ENCODE measurements at places on chromosomes 5 and 9.

GRCh38 chr5:159975462-159976019, 33.4 kb upstream of the TTC1 start:
- no peak for DNase-seq

DNA sequence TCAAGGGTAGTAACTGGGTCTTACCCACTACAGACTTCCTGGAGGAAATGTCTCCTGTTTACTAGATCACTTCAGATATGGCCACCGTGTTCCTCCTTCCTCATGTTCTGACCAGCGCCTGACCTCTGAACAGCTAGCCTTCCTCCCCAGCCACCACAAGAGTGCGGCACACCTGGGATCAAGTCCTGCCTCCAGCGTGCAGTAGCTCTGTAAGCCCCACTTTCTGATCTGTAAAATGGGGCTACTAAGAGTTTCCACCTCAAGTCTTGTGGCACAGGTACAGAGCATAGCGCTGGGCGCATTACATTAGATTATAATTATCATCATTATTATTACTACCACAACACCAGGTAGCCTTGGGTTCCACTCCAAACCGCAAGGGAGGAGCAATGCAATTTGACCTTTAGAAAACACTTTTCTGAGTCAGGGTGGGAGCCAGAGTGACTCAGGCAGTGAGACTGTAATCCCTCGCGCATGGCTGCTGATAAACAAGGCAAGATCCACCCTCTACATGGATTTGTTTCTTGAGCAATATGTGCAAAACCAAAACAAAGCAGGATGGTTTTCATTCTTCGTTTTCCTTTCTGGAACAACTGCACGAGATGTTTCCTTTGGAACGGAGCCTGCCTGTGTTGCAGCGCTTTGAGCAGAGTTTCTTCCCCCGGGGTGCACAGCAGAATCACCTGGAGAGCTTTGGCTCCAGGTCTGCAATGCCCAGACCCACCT, 65.0 kb upstream of the ANGPTL2 start:
- DNase-seq, result no peak

- DNase-seq, result no peak
Measured at GRCh38 chr5:10573487-10574145, 9.7 kb downstream of the ANKRD33B start.

DNA sequence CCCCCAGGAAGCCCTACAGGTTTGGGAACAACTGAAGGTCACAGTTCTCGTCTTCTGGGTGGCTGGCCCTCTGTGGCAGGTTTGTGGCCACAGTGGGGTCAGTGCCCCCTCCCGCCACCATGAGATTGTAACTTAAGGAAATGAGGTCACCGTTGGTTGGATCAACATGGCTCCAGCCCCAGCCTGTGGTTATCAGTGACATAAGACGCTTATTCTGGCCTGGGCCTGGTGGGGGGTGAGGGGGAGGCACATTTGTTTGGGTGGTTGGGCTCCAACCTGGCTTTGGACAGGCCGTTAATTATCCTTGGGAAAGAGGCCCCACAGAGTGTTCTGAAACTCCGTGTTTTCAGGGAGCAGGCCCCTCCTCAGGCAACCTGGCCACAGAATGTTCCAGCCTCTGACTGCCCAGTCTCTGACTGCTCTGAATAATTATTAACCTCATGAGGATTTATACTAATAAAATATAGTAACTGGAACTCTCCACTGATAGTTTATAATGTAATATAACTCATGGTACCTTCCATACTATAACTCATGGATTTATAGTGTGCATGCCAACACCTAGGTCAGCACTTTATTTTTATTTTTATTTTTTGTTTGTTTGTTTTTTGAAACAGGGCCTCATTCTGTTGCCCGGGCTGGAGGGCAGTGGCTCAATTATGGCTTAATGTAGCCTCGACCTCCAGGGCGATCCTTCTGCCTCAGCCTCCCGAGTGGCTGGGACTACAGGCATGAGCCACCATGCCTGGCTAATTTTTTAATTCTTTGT, 58.0 kb upstream of the RPL26L1 start:
- no peak for DNase-seq

DNA sequence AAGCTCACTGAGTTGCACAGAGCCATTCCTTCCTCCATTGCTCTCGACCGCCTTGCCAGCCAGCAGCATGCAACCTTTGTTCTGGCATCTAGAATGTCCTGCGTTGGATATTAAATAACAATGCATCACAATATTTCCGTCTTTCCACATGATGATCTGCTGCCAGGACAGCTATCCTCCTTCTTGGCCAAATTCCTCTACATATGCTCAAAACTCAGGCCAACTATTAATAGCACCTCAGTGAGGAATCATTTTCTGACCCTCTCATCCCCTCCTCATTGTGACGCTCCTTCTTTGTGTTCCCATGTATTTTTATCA, 128.6 kb downstream of the MYO10 start:
- no peak for DNase-seq

DNA sequence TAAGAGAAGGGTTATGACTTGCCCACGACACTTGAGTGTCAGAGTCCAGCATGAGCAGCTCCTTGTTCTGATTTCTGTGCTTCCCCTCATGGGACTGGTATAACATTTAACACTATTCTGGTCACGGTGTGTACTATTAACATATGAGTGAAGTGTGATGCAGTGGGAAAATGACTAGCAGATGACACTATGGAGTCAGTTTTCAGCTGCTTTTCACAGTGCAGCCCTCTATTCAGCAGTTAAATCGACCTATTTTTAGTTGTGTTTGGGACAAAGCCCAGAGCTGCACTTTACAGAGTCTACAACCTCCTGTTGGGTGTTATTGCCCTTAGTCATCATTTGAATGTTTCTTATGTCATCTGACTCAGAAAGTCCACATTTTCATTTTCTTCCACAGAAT, 59.1 kb downstream of the CHSY3 start:
- no peak for DNase-seq

GRCh38 chr5:132024789-132025402, 13.4 kb upstream of the ACSL6 start:
- no peak for DNase-seq

DNA sequence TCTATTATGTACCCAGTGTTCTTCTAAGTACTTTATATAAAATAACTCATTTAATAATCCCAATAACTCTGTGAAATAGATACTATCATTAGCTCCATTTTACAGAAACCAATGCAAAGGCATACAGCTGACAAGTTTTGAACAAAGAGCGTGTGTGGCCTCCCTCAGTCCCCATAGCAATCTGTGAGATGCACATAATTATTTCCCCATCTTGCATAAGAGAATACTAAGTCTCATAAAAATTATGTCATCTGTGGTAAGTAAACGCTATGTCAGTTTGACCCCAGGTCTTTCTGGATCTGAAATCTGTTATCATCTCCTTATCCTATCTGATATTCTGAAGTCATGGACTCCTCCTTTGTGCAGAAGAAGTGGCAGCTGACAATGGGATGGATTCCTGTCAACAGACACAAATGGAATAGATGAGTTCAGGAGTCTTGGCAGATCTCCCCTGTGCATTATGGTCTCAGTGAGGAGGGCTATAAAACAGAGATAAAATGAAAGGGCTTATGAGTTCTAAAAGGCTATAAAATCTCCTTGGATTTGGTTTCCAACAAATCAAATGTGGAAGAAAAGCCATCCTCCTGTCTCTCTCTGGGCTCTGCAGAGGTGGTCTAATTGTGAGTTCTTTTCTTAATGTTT, 162.5 kb upstream of the TLE4 start:
- no peak for DNase-seq

GRCh38 chr9:120365386-120365785, 214.6 kb downstream of the CDK5RAP2 start:
- DNase-seq, result no peak

GRCh38 chr5:150144879-150145278, 10.8 kb downstream of the PDGFRB start:
- no peak for DNase-seq
